ENCODE measurements at places on chromosomes 12 and 14.

DNA sequence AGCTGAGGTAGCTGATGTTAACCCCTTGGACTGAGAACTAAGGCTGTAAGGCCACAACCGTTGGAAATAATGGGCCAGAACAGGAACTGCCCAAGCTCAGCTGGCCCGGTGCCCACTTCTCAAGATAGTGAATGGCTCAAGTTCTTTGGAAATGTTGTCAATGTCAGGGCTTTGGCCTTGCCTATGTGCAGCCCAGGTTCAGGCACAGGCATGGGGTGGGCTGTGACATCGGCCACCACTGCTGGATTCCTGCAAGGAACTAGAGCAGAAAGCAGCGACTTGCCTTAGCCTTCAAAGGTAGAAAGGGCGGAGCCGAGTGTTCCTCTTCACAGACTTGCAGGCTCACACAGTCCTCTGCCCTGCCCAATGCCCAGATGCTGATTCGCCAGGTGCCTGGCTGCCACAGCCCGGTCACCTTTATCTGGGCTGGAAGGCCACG, 291.2 kb downstream of the ZFP36L1 start:
- DNase-seq: no peak

- DNase-seq: no peak
Measured at GRCh38 chr12:117603316-117604113, 242.1 kb upstream of the NOS1 start.

DNA sequence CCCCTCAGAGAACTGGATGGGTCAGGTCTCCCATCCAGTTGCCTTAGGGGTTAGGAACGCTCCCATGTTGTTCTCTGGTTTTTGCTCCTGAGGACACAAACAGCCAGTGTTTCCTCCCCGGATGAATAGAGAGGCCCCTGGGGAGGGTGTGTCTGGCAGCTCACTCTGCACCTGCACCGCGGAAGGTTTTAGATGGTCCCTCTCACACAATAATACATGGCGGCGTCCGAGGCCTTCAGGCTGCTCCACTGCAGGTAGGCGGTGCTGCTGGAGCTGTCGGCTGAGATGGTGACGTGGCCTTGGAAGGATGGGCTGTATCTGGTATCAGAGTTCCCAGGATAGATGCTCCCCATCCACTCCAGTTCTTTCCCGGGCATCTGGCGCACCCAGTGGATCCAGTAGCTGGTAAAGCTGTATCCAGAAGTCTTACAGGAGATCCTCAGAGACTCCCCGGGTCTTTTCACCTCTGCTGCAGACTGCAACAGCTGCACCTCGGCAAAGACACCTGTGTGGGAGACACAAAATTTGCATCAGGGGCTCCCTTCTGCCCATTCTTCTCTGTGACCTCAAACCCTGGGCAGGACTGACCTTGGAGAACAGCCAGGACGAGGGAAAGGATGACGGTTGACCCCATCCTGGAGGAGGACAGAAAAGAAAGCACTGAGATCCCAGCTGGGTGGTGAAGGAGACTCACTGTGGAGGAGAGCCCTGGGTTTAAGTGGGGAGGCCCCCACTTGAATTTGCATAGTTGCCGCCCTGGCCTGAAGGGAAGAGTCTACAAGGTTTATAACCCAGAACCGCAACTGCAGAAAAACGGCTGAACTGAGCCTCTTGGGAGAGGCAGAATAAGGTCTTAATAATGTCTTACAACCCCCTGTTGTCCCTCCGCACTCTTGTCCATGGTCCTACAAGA, 1324.8 kb downstream of the TMEM121 start:
- no peak for DNase-seq

DNA sequence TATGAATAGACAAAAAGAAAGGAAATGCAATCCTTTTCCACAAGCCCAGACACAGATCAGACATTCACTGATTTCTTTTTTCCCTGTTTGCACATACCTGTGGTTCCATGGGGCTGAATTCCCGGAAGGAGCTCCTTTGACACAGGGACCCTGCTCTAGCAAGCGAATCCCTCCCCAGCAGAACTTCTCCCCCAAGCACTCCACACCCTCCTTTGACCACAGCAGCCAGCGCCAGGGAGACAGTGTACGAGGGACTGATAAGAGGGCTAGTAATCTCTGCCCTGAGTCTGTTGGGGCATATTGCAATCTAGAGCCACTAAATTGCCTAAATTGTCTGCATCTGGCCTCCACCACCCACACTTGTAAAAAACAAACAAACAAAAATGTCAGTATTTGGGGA, 83.4 kb upstream of the NTF3 start:
- DNase-seq: no peak

GRCh38 chr14:68448252-68448902, 344.5 kb downstream of the ZFP36L1 start:
- DNase-seq: no peak

DNA sequence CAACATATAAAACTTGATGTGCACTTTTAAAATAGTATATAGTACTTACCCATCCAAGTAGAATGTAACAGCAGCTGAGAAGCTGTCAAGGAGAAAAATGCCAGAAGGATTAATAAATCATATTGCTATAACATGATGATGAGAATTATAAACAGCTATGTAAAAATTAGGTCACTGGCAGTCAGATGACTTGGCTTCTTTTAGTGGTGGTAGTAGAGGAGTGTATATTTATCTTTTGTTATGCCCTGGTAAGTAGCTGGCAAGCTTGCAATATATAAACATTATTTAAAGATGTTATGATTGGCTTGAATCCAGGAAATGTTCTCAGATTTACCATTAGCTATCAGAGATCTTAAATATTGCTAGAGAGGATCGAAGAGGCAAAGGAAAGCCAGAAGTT, 471.0 kb upstream of the MGAT4C start:
- DNase-seq: peak; percentile 72
